Central memory CD8-positive, alpha-beta T cell (primary cell): ENCODE measurements at places on chromosomes 16 and 17.

GRCh38 chr17:78323826-78324390, 36.0 kb downstream of the SOCS3 start:
- DNase-seq, result no peak

- no peak for DNase-seq
These were observed 167.2 kb upstream of the CDH11 start for GRCh38 chr16:65289022-65289421.

- DNase-seq, result no peak
These were observed 65.7 kb downstream of the MPRIP start for GRCh38 chr17:17107891-17108431.

- no peak for DNase-seq
These were observed 827 bp downstream of the MPO start for GRCh38 chr17:58279736-58280479.

DNA sequence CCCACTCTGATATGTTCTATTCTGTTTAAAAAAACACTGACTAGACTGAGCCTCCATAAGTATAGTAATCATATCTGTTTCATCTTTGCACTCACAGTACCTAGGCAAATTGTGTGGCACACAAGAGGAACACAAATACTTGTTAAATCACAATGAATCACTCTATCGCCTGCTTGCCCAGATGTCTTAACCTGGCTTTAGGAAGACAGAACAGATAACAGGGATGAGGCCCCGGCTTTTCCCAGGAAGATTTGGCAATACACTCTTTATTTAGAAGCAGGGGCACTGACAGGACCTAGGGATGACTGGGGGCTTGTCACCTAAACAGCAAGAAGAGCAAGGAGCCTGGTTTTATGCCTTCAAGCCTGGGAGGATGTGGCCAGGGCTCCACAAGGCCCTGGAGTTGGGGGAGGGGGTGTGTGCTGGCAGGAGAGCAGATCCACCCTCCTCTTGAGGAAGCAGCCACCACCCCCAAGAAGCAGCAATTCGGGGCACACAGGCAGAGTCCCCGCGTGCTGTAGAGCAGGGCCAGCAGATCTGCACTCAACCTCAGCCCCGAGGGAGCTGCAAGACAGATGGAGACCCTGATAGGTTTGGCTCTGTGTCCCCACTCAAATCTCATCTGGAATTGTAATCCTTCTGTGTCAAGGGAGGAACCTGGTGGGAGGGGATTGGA, 41.0 kb upstream of the KSR1 start:
- no peak for DNase-seq

- DNase-seq, result no peak
These were observed 48.3 kb upstream of the CBX4 start for GRCh38 chr17:79887451-79887991.

GRCh38 chr17:3968886-3969524, 4.8 kb upstream of the ATP2A3 start:
- DNase-seq, result no peak

DNA sequence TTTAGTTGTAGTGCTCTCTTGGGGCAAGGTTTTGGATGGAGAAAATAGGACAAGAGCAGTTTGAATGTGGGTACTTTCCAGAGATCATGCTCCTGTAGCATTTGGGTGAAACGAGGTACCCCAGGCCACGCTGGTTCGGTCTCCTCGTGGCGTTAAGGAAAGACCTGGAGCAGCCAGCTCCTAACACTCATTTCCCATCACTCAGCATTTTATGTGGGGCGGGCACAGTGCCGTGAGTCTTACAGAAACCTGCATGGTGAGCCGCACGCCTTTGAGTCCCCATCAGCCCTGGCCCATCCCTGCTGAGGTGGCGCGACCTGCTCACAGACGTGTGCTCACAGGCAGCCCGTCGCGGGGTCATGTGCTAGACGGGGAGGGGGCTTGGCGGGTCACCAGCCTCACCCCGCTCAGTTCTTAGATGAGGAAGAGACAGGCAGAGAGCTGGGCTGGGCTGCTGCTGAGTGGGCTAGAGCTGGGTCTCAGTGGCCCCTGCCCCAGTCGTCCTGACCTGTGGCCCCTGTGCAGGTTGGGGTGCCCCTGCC, 37.3 kb downstream of the TBCD start:
- DNase-seq, result no peak

- DNase-seq, result no peak
These were observed 216.0 kb downstream of the SEC14L1 start for GRCh38 chr17:77356690-77357201.

DNA sequence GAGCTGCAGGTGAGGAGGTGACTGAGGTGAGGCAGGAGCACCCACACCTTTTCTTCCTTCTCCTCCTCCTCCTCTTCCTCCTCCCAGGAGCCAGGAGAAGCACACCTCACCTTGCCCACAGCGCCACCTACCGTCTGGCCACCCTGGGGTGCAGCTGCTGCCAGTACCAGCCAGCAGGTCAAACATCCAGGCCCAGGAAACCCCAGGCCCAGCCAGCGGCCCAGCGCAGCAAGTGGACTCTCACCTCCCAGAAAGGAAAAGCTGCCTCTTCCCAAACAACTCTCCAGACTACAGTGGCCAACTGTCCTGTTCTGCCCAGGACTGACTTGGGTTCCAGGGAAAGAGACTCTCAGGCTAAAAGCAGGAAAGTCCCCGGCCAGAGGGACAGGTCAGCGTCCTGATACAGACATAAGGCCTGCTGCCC, 22.7 kb downstream of the PEMT start:
- DNase-seq, result no peak

DNA sequence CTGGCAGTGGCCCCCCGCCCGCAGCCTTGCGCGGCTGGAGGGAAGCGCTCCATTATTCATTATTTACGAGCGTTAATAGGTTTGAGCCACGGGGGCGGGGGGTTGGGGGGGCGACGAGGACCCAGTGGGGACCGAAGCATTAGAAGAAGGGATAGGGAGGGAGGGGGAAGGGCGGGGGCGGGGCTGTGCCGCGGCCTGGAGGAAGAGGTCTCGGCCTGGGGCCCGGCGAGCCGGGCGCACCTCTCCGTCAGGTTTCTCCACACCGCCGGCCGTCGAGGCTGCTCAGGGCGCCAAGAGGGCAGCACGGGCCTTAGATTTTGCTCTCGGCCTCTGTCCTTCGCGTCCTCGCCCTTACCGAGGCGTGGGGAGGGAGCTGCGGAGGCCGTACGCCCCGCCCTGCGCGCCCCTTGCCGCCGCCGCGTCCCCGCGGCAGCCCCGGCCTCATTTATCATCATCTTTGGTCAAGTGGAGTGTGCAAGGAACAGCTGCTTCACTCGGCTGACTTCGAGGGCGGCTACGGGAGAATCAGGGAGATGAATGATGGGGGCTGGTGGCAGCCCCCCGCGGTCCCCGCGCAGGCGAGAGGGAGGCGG, 54.2 kb downstream of the SREBF1 start:
- no peak for DNase-seq

DNA sequence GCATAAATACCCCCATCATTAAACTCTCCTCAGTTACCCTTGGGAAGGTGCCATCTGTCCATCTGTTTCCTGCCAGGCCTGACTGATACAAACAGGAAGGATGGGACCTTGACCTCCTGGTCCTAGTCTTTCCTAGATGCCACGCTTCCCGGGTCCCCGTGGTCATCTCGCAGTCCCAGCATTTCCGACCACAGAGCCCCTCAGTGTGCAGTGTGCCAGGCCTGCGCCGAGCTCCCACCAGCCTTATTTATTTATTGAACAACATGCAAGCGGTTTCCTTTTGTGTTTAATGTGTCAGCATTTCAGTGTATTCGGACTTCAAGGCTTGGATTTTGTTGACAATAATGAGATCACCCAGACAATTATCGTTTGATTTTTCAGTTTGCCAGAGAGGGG, 45.6 kb upstream of the NKD1 start:
- DNase-seq, result no peak

GRCh38 chr16:65185241-65185778, 63.4 kb upstream of the CDH11 start:
- DNase-seq, result no peak

DNA sequence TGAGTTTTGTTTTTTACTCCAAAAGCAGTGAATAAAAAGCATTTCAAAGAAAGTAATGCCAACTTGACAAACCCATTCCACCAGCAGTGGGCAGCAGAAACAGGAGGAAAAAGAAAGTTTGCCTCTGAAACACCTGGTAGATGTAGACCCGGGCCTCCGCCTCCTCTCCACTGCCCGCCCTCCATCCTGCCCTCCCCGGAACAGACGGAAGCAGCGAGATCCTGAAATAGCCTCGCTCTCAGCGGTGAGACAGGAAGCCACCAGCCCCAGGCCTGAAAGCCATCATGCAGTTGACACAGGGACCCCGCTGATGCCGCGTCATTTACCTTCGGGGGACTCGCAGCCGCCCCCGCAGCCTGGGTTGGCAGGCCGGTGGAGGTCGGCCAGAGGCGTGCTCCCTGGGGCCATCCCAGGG, 67.8 kb downstream of the C16orf78 start:
- DNase-seq, result peak; percentile 52

DNA sequence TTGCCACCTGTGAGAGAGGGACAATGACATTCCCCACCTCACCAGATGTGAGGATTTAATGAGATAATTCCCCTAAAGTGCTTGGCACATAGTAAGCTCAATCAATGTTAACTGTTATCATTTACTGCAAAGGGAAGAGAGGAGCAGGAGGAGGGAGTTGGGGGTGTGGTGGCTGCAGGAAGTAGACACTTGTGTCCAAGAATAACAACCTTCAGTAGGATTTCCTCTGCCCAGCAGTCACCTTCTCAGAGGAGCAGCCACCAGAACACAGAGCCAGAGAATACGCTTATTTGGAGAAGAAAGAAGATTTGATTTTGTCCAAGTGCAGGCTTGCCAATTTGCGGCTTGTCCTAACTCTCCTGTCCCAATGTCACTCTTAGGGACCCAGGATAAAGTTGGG, 10.2 kb downstream of the CBX4 start:
- DNase-seq, result no peak

DNA sequence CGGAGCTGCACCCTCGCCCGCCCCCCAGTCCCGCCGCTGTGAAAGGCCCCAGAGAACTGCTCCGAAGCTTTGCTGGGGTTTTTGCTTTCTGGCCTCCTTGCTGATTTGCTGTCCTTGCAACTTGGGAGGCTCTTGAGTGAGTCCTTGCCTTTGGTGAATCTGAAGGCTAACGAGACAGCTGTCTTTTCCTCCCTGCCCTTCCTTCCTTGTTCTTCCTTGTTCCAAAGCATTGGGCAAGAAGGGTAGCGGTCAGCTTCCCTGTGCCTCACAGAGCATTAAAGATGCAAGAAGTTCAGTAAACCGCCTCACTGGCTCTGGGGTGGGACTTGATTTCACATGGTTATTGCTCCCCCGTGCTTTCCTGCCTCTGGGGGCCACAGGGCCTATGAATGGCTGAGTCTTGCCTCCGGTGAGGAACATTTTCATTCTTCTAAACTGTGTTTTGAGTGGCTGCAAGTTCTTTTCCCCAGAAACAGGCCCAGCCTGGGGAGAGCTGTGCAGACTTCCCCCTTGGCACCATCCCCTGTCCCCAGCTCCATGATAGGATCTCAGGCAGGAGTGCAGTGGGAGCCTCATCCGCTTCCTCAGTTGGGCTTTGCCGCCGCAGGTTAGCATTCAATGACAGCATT, 1.4 kb downstream of the YPEL2 start:
- DNase-seq, result no peak

DNA sequence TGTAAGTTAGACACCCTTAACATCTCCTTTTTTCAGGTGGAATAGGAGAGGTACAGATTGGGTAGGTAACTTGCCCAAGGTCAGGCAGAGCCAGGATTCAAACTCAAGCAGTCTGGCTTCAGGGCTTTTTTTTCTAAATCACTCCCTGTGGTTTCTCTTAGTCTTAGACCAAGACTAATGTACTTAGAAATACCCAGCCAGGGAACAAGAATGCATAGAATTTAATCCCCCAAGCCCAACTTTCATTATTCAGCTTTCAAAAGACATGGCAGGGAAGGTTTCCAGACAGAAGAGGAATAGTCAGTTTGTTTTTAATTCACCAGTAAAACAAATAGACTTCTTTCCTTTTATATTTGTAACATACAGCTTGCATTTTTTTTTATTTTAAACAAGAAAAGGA, 305.2 kb upstream of the RBFOX1 start:
- DNase-seq, result no peak

GRCh38 chr16:56773532-56773931, 43.6 kb downstream of the NUP93 start:
- DNase-seq, result no peak

DNA sequence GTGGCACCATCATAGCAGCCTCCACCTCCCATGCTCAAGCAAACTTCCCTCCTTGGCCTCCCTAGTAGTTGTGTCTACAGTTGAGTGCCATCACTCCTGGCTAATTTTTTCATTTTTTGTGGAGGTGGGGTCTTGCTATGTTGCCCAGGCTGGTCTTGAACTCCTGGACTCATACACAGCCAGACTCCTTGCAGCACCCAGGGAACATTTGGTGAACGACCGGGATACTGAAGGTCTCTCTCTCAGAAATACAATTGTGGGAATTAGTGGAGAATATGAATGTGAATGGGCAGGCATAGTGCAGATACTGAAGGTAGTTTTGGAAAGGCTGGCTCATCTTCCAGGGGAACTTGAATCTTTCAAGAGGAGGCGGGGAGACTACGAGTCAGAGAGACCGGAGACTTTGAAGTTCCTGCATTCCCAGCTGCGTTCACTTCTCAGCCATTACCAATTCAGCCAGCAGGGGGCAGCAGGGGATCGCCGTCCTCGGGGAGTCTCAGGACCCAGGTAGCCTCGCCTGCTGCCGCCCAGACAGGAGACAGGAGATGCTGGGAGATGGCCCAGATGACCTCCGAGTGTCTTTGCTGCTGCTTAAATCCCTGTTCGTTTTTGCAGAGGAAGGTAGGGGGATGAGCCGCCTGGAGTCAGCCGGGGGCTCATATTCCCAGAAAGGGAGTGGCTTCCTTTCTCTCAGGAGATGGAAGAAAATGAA, 68.6 kb downstream of the HAPSTR1 start:
- no peak for DNase-seq

DNA sequence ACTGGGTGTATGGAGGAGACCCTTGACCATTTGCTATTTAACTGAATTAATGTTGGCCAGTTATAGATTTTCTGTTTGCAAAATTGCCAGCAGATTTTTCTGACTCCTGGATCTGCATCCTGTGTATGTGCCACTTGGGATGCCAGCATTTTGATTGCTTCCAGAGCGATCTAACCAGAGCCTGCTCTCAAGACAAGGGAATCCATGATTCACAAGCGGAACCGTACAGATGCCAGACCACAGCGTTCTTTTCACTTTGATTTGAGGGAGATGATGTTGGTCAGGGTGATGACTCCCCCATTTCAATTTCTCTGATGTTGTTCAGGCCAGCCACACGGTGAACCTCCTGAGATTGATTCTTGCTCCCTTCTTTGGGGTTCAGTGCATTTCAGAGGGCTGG, 228.7 kb downstream of the CDH13 start:
- no peak for DNase-seq

DNA sequence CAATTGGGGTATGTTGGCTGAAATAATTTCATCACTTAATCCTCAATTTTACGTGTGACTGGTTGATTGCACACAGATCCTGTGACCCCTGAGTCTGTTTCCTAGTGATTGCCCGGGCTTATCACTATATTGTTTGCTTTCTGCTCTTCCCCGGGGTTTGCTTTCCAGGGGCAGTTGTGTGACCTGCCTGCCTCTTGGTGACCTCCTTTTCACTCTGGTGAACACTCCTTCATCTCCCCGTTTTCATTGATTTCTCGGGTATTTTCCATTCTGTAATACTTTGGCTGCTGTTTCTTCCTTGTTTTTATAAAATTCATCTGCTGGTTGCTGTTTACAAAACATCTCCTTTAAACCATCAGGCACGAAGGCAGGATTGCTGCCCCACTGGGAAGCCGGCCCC, 36.0 kb downstream of the NTN1 start:
- DNase-seq, result no peak
